ENCODE measurements at places on chromosomes 4 and X.

- no peak for DNase-seq
These were observed 784 bp upstream of the ANXA5 start for GRCh38 chr4:121697564-121697963.

- DNase-seq, result no peak
These were observed 357.1 kb upstream of the NOCT start for GRCh38 chr4:138658518-138658917.

GRCh38 chr4:183966371-183966770, 61.3 kb downstream of the STOX2 start:
- DNase-seq, result no peak

DNA sequence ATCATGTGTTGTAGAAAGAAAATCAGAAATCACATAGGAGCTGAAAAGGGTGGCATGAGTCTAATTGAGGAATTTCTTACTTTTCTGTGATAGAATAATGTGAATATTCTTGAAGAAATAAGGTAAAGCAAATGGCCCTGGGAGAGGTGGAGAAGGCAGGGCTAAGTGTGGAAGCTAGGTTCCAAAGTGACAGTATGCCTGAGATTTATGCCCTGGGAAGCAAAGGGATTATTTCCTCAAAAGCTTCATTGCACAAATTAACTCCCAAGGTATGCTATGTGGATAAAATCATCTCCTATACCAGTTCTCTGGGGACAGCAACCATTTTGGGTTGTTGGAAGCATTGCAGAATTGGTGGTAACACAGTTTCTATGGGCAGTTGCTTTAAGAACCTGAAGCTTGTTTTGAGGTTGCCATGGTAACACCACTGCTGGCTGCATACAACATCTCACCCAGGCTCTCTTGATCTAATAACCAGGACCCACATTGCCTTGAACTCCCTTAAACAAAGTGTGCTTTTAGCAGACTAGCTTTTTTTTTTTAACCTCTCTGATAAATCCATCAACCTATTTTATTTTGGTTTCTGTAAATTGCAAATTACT, 21.0 kb downstream of the MAOA start:
- DNase-seq, result no peak

DNA sequence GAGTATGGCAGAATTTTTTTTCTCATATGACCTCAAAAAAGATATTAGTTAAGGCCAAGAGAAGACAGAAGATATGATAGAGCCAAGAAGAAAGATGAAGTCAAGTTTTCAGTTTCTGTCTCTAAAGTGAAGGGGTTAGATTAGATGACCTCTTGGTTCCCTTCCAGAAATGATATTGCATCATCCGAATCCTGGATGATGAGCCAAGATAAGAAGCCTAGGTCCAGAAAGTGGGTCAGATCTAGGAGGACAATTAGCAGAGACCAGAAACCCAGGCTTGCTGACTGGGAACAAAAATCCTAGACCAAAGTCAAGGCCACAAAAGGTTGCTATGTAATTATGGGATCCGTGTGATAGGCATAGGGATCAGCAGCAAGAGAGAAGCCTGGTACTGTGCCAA, 20.2 kb downstream of the SATL1 start:
- DNase-seq, result no peak

GRCh38 chr4:113383111-113383785, 333.8 kb downstream of the ANK2 start:
- DNase-seq, result no peak

DNA sequence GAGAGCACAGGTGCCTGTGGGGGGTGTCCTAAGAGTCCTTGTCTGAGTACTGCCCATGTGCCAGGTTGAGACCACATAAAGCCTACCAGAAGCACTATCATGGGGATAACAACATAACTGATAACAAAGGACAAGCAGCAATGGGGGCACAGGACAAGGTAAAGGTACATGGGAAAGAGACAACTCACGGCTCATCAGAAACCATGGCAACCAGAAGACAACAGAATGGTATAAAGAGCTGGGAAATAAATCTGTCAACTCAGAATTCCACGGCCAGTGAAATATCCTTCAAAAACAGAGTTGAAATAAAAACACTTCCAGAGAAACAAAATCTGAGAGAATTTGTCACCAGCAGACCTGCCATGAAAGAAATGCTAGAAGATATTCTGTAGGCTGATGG, 20.0 kb downstream of the CENPU start:
- no peak for DNase-seq
